ENCODE measurements at places on chromosomes 6 and 20.

GRCh38 chr20:59047938-59048680 lies 5.5 kb upstream of the PRELID3B start:
- DNase-seq: no peak

DNA sequence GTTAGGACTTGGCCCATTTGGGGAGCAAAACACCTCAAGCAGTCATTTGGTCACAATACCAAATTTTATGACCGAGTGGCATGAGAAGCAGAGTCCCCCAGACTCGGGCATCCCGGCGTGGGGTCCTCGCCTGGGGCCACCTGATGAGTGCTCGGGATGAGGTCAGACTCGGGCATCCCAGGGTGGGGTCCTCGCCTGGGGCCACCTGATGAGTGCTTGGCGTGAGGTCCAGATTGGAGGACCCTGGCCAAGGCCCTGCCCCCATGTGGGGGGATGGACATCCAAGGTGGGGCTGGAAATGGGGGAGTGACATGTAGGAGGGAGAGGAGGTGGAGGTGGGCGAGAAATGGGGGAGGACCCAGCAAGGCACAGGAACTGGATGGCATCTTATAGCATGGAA lies 56.1 kb upstream of the CST7 start:
- no peak for DNase-seq

DNA sequence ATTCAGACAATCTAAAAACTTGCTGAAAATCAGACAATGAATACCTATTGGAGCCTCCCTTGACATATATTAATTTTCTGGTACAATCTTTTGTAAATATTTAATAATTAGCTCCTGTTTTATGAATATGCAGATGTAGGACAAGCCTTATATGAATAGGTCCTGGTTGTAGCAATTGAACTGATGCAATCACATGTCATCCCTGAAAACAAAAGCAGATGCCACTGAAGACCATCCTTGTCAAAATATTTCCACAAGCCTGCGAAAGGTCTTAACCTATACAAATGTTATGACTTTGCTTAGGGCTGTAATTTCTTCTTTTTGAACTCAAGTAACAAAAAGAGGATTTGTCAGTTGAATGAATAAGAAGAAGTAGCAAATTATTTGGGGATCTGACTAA lies 722.1 kb downstream of the EYS start:
- DNase-seq: no peak

- DNase-seq: peak; percentile 90
These were observed 14.7 kb upstream of the PYGB start for GRCh38 chr20:25233016-25233772.

DNA sequence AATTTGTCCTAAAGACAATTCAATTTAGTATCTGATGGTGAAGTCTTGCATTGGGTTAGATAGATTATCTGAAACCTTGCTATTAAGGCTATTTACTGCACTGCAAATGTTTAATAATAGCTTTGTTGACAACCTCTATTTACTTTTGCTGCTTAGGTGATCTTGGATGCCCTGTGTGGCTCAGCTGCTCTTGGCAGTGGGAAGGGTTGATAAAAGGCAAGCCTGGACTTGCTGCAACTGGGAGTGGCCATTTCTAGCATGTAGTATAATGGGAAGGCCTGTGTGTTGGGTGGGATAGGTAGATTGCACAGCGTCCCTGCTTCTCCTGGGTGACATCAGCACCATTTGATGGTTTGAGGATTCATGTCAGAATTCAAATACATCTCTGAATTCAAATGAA lies 49.1 kb downstream of the ARMC2 start:
- DNase-seq: no peak

DNA sequence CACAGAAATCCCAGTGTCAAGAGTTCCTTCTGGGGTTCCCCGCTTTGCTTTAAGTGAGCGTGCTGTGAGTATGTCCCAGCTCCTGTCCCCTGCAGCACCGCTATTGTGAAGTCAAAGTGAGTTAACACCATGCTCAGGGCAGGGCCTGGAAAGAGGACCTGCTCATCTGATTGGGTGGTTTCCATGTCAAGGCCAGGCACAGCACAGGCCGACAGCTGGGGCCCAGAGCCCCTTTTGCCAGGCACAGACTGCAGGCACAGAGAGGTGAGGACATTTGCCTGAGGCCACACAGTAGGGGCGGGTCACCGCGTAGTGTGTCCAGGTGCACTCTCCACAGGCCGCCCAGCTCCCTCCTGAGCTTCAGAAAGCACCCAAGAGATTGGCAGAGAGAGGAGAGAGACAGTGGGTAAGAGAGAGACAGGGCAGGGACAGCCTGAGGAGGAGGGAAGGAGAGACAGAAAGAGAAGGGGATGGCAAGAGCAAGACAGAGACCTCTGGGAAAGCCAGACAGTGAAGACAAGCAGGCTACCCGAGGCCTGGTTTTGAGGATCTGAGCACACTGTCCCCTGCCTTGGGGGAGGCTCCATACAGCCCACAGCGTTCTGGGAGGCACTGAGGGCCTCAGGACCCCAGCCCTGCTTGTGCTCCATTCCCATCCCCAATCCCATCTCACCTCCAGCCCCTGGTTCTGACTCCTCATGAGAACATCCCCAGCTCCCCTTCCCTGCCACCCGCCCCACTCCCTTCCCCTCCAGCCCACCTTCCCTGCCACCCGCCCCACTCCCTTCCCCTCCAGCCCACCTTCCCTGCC lies 6.5 kb upstream of the BPIFB1 start:
- no peak for DNase-seq

DNA sequence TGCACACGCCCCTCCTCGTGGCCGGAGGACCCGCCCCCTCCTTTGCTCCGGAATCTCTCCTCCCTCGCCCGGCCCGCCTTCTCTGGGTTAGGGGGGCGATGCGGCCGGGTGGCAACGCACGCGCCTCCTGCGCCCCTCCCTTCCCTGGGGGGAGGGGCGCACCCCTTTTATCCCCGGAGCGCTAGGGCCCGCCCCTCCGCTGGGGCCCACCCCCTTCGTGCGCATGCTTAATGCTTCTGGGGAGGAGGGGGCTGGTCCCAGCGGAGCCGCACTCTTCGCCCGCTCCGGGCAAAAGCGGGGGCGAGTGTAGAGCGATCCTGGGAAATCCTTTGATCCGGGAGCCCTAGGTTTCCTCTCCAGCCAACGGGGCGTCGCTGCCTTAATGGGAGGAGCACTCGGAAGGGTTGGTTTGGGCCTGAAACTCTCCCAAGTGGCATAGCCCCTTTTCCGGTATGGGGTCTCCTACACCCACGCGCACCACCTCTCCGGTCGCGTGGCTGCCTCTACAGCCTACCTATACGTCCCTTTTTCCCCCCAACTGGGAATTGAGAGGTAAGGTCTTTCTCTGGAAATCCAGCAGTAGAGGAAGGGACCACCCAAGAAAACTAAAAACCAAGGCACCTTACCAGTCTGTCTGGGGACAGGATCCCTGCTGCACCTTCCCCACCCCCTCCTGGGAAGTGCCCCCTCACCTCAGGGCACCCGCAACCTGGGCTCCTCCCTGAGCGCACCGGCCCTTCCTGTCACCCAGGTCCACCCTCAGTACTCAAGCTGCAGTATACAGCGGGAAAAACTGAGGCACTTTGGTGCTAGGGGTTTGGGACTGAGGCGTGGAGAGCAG lies 2.1 kb downstream of the SOX12 start:
- peak; percentile 96 for DNase-seq

- peak; percentile 43 for DNase-seq
These were observed at the start of gene THBD for GRCh38 chr20:23049201-23050075. THBD (minus strand) TSS chr20:23049672; CDS start chr20:23049504, 168 bp downstream.

GRCh38 chr20:51022803-51023616 lies at the start of gene KCNG1:
KCNG1 (minus strand) TSS chr20:51023107; CDS start chr20:51010338, 12,769 bp downstream.
- DNase-seq: peak; percentile 92
